Stimulated activated CD4-positive, alpha-beta T cell treated with anti-CD3 and anti-CD28 coated beads, Interleukin-4, amount 100 ng/mL, for 4 hours (primary cell): ENCODE measurements at places on chromosomes 7 and 10.

GRCh38 chr10:1121271-1121970 lies 65.2 kb downstream of the WDR37 start:
- no peak for DNase-seq

DNA sequence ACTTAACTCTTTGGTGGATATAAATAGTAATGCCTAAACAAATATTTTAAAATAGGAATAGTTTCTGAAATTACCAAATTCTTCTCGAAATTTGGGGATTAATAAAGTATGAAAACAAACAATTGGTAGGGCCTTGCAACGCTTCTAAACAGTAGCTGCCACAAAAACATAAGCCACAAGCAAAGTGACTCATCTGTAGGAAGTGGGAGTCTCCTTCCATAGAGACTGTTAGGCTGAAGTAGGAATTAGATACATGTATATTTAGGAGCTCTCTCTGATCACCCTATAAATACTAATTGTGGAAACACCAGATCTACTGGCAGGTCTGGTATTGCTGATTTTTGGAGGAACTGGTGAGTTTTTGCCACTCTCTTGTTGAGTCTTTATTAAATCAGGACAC lies 5.7 kb upstream of the LMOD2 start:
- DNase-seq, result no peak

DNA sequence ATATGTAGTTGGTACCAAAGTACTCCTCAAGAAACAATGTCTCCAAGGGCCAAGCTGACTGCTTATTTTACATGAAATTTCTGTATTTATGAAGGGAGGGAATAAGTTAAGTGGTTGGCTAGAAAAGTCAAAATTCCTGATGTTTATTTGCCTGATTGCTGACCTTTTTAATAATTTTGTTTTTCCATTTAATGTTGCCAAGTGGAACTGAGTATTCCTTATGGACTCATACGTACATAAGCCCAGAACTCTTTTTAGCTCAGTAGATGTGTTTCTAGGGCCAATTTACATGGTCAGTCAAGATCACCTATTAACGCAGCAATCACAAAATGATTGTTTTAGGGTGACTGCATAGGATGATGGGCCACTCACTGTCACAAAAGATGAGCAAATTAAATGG lies 78.3 kb upstream of the FZD8 start:
- DNase-seq, result no peak

- DNase-seq, result no peak
These were observed 57.5 kb downstream of the KLHDC10 start for GRCh38 chr7:130127821-130128317.

GRCh38 chr10:86700851-86701617 lies 32.7 kb downstream of the LDB3 start:
- DNase-seq, result no peak
